ENCODE measurements at places on chromosomes 6 and 20.

DNA sequence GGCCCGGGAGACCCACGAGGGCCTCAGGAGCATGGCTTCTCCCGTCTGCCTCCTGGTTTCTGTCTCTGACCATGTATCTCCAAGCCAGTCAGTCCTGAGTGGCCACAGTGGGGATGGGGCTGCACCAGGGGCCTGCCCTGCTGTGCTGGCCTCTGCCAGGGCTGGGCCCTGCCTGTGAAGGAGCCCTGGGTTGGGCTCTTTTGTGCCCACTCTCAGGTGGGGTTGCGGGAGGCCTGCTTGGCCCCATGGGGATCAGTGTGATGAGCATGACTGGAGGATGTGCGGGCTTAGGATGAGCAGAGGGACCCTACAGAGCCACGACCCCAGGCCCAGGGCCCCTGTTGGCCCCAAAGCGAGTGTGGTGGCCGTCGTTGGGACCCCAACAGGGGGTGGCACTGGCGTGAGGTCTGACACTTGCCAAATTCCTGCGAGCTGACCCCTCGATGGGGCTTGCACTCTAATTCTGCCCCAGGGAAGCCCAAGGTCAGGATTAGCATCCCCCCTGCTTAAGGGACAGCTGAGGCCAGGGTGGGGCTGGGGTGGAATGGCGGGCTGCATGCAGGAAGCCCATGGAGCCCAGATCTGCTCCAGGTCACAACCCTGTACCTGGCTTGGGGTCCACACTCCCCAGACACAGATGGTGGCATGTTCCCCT is 90.0 kb upstream of the BHLHE23 start:
- DNase-seq = no peak

DNA sequence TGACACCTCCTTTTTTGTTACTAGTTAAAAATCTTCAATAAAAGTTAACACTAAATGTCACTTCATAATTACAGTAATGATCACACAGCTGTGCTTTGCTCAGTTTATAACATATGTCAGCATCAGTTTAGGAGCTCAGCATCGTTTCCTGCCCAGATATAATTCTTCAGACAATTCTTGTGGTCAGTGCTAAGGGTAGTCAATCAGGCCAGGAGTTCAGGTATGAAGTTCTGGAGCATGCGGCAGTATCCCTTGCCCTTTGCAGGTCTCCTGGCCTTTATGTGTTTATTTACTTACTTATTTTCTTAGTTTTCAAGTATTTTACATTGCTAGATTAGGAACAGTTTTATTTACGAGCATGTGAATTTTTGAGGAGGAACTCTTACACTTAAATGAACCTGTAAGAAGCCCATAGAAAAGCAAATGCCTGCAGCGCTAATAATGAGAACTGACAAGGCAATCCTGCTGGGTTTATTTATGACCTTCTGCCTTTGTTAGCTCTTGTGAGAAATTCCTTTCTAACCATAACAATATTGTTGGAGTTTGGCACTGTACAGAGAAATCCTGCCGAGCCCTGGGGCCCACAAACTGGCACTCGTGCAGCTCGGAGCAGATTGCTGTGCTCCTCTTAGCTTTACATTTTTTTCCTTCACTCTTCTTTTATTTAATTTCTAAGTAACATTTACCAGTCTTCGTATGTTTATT is 252.8 kb downstream of the TMEM242 start:
- DNase-seq = peak; percentile 29

DNA sequence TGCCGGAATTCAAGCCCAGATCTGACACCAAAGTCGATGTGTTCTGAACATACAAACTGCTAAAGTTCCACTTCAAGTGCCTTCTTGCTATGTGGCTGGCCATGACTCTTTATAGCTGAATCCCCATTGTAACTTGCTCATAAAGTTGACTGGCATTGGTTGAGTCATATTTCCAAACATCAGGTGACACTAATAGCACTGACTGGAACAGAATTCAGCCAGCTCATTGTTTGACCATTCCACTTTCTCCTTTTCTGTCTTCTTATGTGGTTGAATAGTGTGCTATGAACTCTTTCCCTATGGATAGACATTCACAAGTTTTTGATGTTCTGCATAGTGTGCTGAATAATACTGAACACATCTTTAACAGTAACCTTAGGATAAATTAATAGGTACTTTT is 266.2 kb upstream of the ZFP64 start:
- no peak for DNase-seq

GRCh38 chr6:15618685-15619084 is 44.1 kb downstream of the DTNBP1 start:
- no peak for DNase-seq

DNA sequence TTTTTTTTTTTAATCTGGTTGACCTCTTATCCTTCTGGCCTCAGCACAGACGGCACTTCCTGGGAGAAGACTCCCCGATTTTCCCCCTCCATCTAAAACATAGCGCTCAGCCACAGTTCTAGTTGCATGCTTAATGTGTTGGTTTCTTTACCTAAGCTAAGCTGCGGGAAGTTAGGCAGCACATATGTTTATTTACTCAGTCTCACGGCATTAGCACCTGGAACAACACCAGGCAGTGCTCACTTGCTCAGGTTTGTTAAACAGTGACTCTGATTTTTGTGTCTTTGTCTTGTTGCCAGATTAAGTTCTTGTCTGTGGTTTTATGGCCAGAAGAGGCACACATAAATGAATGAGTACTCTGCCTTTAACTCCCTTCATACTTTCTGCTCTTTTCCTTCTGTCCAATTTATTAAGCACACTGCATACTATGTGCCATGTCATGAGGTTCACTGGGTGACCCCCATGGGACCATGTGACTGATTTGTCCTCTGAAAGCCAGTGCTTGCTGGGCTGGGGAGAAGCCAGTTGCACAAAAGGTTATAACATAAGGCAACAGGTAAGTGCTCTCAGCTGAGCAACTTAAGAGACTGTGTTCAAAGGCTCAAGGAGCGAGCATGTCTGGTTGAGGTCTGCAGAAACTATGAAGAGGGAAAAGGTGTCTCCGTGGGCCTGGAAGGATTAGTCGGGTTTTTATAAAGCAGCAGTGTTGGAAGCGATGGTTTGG is 93.6 kb downstream of the RPP40 start:
- DNase-seq = no peak

GRCh38 chr6:168939041-168939440 is 314.6 kb downstream of the THBS2 start:
- no peak for DNase-seq

DNA sequence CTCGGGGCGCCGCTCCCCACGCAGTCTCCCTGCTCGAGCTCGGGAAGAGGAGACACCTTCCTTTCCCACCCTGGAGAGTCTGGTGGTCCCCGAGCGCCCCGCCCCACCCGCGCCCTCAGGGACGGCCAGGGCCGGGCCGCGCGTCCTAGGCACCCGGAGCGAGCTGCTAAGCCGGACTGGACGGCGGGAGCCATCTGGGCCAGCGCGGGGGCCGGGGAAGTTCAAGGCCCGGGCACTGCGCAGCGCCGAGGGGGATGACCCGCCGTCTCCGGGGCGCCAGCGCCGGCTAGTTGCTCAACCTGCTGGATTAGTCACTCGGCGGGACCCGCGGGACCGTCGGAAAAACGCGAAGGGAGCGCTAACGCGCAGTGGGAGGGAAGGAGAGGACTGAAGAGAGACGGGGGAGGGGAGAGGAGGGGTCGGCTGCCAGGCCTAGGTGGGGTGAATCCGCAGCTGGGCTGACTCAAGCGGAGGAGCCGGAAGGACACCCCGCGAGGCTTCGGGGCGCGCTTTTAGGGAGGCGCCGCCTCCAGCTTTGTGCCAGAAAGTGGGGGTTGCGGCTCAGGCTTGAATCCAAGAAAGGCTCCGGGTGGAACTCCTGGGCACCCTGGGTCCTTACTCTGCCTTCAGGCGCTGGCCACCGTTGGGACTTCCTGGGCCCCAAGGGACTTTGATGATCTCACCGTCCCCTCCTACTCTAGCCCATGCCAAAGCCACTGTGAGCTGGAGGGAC is 75.7 kb upstream of the FOXP4 start:
- peak; percentile 54 for DNase-seq
